NCI-H2081 treated with DMSO at 0.1 percent for 48 hours (cell line): ENCODE measurements at places on chromosomes 3 and 15.

- DNase-seq: no peak
Measured at GRCh38 chr3:15273227-15273626, 59.2 kb downstream of the SH3BP5 start.

GRCh38 chr3:138408751-138409570, 25.5 kb upstream of the ESYT3 start:
- no peak for DNase-seq

DNA sequence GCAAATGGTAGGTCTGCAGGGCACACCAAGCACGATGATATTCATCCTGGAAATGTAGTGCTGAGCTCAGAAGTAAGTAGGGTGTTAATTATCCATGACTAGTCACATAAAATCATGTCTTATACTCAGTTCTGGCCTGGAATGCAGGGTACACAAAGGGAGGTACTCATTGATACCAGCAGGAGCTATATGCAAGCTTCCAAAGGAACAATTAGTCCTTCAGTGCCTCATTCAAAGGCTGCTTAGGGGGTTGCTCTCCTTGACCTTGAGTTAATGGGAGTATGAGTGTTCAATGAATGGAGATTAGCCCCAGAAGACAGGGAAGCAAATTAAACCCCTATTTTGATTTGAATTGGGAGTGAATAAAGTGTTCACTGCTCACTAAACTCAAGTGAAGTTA, 38.3 kb downstream of the CNTN6 start:
- DNase-seq: no peak

- DNase-seq: no peak
Measured at GRCh38 chr3:41350441-41350840, 151.1 kb downstream of the CTNNB1 start.

- no peak for DNase-seq
Measured at GRCh38 chr15:37107744-37108380, 7.5 kb upstream of the MEIS2 start.

GRCh38 chr15:62085740-62086139, 19.0 kb downstream of the C2CD4A start:
- no peak for DNase-seq

DNA sequence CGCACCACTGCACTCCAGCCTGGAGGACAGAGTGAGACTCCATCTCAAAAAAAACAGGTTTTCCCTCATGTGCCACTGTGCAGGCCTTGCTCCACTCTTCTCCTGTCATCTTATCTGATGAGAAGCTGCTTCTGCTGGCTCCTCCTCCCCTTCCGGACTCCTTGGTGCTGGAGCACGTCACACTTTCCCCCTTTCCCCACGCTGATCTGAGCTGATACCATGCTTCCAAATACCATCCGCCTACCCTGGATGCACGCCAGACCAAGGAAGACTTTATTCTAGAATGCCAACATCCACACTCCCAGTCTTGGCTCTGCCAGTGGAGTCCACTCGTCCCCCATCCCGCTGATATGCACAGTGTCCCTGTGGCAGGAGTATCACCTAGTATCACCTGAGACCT, 31.3 kb downstream of the HOMER2 start:
- DNase-seq: no peak

DNA sequence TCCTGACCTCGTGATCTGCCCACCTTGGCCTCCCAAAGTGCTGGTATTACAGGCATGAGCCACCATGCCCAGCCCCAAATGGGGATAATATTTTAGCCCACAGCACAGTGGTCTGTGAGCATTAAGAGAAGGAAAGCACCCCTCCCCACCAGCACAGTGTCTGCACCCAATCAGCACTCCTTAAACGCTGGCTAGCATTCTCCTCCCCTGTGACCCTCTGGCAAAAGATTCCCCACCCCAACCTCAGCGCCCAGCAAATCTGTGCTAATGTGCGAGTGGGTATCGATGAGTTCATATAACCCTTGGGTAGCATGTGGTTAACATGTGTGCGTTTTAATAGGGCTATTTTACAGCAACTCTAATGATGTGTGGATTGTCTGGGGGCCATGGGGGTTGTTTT, 18.3 kb upstream of the EPHB3 start:
- no peak for DNase-seq

DNA sequence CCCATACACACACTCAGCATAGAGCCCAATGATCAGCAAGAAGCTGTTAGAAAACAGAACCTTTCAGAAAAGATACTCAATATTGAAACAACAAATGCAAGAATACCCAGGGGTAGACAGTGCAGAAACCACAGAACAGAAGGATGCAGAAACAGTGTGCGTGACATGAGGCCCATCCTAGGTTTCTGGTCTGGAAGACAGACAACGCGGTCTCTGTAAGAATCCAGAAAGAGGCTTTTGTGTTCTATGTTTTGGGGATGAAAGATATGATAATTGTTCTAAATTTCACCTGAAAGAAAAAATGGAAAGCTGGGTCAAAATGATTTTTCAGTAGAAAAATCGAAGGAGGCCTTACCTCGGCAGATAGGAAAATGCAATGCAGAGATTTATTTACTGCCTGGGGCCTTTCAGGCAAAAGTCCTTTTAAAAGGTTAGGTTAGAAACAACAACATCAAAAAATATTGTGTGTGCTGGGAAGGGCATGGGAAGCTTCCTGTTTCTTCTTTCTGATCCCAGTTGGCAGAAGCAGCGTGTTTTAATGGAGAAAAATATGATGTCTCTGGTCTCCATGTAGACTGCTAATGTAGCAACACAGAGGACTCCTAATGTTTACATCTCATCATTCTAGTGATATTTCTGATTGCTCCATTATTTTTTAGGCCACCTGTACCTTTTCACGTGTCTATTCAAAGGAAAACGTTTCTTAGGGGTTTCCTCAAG, 17.0 kb downstream of the SYNM start:
- DNase-seq: no peak

DNA sequence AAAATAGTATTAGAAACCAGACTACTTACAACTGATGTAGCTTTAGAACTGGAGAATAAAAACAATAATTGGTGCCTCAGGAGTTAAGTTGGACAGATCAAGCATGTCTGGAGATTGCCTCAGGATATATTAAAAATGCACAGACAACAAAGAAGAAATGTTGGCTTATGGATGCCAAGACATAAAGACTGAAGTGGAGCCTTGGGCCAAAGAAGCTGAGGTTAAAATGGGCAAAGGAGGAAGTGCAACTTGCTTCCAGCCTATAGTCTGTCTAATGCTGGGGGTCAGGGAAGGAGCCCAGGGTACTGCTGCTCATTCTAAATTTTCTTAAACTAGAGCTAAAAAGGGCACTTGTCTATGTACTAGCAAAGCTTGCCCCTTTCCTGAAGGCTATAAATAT, 77.5 kb downstream of the ESYT3 start:
- no peak for DNase-seq

DNA sequence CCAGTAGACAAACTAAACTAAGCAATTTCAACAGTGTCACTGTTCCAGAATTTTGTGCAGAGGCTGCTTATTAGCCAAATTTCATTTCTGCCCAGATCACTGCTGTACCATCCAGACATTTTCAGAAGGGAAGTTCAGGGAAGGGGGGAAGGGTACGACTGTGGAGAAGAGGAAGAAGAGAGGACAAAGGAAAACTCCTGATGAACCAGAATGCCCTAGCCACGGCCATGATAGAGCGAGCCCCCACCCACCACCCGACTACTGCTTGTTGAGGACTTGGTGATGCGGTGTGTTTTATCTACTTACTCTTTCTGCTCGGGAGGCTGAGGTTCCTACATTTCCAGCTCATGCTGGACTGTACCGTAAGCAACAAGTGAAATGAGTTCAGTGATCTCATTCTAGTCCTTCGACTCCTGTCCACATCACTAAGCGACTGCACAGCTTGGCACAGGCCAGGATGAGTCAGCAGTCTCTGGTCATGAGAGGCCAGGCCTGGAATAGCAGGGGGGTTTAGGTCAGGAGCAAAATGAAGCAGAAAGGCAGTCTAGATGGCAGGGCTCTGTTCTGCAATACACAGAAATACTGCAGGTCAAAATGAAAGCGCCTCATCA, 330.8 kb downstream of the TIGIT start:
- DNase-seq: no peak

- DNase-seq: no peak
Measured at GRCh38 chr3:16362770-16363169, 97.8 kb downstream of the OXNAD1 start.

GRCh38 chr3:22129101-22129500, 378.1 kb upstream of the ZNF385D start:
- no peak for DNase-seq

DNA sequence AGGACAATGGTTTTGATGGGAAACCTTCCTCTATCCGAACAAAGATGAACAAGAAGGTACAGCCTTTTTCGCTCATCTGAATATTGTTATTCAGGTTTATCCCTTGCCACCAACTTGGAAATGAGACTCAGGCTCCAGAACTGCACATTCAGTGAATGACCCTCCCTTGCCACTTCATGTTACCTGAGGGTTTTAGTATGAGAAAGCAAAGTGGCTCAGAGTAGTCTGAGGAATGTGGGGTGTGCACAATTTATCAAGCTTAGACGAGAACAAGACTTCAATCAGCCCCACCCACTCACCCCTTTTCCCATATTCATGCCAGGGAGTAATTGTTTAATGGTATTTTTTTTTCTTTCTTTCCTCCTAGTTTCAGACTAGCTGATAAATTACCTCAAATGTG, 265.3 kb upstream of the POU1F1 start:
- DNase-seq: no peak

DNA sequence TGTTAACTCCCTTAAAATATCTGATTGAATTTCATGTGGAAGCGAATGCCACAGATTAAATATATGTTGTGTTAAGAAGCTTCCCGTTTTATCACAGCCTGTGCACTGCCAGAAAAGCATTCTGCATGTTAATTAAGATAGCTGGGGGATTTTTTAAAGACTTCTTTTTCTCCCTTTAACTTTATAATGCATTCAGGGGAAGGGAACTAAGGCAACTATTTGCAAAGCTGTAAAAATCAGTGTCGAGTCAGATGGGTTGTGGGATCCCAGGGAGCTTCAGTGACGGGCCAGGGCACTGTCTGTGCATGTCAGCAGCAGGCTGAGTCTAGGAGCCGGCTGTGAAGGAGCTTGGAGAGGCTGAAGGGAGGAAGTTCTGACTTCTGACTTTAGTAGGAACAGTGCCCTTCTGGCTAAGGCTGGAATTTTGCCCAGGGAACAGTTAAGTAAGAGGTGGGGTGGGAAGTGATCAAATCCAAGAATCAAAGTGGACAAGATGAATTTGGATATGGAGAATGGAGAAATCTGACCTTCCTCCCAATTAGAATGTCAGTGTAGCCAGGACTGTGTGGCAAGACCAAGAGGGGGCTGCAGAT, 77.7 kb downstream of the ABHD5 start:
- no peak for DNase-seq

DNA sequence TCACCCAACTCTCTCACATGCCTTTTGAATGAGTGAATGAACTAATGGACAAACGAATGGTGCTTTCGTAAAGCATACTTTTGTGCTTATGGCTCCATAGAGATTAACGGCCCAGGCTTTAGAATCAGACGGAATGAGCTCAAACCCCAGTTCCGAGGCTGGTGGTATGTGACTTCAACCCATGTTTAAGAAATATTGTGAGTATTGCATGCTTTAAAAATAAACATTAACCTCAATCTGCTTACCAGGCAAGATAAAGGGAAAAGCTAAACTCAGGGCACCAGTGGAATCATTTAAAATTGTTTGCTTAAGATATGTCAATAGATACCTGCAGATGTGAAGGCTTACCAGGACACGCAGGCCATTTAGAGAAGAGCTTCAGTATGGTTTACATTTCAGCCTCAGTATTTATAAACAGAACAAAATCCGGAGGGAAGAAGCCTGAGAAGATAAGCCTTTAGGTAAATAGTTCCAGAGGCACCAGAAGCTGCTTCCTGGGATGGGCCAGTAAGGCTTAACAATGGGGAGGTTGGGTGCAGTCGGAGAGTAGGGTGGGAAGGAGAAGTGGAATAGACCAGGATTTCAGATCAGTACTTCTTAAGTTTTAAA, 186.4 kb downstream of the ADAMTS9 start:
- no peak for DNase-seq

- no peak for DNase-seq
Measured at GRCh38 chr3:13673207-13673606, 124.3 kb downstream of the FBLN2 start.
